Cardiac fibroblast (primary cell): ENCODE measurements at places on chromosomes 12 and 14.

GRCh38 chr12:124105546-124105945 is 132.5 kb downstream of the ZNF664 start:
- no peak for DNase-seq

- peak; percentile 62 for DNase-seq
Observed at GRCh38 chr12:102376181-102376747, 104.1 kb downstream of the IGF1 start.

DNA sequence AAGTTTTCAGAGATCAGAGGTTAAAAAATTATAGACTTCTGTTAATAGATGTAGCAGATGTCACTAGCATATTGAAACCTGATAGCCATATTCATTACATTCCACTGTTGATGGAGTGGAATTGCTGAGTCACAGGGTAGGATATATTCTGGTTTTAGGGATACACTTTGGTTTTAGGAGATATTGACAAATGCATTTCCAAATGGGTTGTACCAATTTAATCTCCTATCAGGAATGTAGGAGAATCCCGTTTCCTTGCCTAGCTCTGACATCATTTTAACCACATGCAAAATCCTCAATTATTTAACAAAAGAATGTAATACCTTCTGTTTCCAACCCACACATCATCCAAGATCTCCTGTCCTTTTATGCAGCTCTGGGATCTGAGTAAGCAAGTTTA is 30.7 kb upstream of the ESR2 start:
- DNase-seq = peak; percentile 58

- no peak for DNase-seq
Observed at GRCh38 chr14:79852950-79853744, 358.2 kb downstream of the DIO2 start.

DNA sequence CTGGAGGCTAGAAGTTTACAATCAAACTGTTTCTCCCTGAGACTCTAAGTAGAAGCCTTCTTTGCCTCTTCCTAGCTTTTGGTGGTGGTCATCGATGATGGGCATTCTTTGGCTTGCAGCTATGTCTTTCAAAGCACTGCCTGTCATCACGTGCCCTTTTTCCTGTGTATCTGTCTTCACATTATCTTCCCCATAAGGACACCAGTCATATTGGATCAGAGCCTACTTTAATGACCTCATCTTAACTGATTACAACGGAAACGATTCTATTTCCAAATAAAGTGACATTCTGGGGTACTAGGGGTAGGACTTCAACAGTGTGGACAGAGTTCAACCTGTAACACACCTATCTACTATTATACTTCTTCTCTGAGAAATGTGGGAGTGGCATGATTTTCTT is 31.1 kb upstream of the IFNG-AS1 start:
- DNase-seq = no peak

DNA sequence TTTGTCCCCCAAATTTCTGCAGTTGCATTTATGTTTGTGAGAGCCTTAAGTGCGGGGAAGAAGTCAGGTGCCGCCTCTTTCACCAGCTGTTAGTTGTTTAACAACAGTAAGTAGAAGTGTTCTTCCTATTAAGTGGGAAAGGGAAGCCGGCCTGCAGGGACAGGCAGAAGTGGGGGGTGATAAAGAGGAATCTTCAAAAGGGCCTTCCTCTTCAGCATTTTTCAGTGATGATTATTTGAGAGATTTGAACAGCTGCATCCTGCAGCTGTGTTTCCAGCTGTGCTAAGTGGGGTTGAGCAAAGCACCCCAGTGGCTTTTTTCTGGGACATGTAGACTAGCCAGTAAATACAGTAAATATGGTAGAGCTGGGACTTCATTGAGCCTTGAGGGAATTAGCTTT is 32.1 kb upstream of the SLC38A1 start:
- DNase-seq = peak; percentile 18

- DNase-seq = peak; percentile 98
Observed at GRCh38 chr12:75705749-75706711, 194.6 kb upstream of the KRR1 start.

GRCh38 chr12:78586790-78587189 is 277.8 kb upstream of the SYT1 start:
- no peak for DNase-seq

- DNase-seq = no peak
Observed at GRCh38 chr14:50985859-50986331, 41.6 kb upstream of the PYGL start.

- no peak for DNase-seq
Observed at GRCh38 chr14:71454513-71455332, 477.5 kb upstream of the RGS6 start.

DNA sequence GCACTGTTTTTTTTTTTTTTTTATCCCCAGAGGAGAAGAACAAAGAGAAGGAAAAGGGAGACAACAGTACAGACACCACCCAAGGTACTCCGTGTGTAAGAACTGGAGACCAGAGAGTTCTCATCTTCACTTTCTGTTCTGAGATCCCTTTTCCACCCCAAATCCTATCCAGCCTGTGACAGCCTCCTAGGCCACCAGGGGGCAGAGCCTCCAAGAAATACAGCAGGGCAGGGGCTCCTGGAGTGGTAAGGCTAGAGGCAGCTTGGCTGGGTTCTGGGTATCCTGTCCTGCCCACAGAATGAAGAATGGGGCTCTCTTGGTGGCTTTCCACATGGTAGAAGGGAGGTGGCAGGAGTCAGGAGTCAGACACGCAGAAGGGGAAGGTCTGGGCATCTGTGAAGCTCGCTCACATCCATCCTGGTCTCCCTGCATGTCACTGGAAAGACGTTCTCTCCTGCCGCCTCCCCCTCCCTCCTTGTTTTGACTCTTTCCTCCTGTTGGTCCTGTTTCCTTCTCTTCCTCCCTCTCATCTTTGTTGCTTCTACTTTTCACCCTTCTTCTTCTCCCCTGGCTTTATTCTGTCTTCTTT is 12.0 kb downstream of the CLSTN3 start:
- DNase-seq = peak; percentile 66
